CD4-positive, alpha-beta T cell treated with Interleukin-12 subunit alpha and Interleukin-12 subunit beta, for 1 hour (primary cell): ENCODE measurements at places on chromosomes 5 and 9.

DNA sequence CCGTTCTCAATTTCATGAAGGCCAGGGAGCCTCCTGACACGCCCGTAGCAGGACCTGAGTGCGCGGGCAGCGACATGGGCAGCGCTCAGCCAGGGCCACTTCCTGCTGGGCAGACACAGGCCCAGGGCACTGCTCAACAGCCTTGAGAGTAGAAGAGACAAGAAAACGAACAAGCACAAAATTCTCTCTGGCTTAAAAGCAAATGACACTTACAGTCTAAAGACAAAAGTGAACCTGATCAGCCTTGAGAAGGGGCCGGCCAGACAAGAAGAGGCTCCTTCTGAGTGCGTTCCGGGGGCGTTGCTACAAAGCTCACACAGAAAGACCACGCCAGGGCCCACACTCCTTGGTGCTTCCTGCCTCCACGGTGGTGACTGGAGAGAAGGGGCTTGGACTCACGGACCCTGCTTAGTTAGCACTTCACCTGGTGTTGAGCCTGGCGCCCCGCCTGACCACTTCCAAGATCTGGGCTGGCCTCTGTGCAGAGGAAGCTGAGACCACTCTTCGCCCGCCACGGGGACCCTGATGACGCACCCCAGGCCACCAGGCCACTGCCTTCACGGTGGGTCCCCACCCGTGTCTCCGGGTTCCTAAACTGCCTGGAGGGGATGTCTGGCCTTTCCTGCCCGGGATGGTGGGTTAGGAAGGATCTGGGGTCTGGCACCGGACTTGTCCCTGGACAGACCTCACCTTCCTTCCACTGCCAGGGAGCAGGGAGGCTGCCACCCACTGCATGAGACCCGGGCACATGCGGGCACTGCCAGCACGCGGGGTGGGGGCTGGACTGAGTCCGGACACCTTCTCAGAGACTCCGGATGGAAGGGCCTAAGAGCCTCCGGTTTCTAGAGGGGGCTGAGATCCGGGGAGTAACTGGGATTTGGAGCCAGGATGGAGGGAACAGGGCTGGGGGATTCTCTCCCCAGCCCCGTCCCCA lies 1.3 kb downstream of the SLC12A7 start:
- DNase-seq = no peak

DNA sequence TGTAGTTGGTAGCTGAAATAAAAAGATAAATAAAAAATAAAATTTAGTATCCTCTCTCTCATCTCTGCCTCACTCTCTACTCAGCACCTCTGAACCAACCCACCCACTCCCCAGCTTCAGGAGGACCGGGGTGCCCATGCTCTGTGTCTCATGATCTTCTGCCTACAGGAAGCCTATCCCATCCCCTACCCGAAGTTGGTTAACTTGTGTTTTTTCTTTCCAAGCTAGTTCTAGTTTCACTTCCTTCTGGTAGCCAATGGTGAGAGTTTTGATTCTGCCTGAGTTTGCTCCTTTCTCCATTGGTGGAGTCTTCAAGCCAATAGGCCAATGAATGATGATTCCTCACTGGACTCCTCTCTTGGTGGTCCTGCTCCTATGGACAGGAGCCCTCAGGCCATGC lies 32.1 kb downstream of the SNX24 start:
- no peak for DNase-seq

DNA sequence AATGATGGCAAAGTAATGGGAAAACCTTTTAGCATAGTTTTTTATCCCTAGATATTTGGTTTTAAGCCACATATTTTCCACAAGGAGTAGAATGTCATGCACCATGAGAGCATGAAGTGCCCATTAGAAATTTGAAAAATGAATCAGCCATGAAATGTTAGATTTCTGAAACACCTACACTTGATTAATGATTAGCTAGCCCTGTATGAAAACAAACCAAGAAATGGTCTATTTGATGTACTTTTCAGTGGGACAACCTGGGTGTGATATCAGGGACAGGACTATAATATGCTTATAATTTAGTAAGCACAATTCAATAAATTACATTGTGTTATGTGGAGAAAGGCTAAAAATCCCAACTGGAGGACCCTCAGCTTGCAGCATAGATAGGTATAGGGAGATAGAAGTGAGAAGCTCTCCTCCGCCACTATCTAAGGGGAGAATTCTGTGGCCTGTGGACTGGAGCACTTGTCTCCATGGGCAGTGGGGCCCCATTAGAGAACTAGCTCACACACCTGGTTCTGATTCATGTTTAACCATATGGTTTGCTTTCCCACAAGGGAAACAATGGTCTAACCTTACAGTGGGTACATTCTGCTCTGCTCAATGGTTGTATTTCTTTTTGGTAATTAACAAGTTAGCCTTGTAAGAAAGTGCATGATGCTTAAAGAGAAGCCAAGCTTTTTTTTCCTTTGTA lies 35.2 kb downstream of the NUP214 start:
- DNase-seq = no peak

GRCh38 chr9:112000743-112001142 lies 104.1 kb downstream of the UGCG start:
- no peak for DNase-seq

DNA sequence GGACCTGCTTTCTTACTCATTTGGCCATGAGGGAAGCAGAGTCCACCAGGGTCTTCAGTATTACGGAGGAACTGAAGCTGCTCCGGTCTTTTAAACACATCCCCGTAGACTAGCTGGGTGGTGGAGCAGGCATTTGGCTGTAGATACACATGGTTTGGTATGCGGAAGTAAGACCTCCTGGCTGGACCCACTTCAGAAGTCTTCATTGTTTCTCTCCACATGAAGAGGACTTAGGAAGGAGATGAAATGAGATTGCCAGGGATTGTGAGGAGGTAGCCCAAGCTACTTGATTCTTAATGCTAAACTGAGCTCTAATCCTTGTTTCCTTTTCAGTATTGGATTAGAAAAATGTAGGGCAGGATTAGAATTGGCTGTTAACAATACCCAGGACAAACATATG lies 32.9 kb downstream of the STXBP1 start:
- no peak for DNase-seq
